Fibroblast of skin of right quadriceps (primary cell): ENCODE measurements at places on chromosomes 4 and X.

DNA sequence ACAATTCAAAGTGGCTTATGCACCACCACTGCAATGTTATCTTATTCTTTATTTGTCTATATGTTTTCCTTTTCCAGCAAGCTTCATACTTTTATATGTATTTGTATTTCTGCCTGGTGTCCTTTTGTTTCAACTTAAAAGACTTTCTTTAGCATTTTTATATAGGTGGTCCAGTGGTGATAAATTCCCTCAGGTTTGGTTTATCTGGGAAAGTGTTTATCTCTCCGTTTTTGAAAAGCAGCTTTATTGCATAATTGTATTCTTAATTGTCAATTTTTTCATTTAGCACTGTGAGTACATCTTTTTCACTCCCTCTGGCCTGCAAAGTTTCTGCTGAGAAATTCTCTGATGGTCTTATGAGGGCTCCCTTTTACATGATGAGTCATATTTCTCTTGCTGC lies 479.0 kb upstream of the GRID2 start:
- no peak for DNase-seq

DNA sequence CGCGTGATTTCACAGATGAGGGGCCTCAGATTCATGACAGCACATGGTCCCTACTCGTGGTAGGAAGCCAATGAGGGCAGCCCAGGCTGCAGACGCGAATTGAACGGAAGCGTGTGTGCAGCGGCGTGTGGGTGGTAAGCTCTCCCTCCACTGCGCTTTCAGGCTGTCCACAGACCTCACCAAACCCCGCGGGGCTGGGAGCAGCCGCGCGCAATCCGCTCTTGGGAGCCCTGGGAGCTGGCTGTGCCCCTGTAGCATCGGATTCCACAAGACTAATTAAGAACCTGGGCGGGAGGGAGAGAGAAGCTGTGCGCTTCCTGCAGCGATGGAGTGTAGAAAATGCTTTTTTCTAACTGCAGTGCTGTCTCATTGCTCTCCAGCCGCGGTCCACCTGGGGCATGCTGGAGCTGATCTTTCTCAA lies 134.9 kb downstream of the STOX2 start:
- peak; percentile 11 for DNase-seq

DNA sequence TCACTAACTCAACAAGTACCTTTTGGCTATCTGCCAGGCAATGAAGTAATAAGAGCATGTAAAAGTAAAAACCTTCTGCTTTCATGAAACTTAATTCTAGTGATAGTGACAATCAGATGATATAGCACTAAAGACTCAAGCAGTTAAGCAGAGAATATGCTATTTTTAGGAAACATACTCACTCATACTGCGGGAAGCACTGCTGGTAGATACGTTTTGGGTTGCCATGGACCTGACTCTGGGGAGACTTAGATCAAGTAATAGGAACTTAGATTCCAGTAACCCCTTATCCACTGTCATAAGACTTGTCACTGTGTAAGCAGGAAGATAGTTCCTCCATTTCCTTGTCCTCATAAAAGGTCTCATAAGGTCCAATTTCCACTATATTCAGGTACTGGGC lies 386.3 kb downstream of the DMD start:
- DNase-seq: no peak

DNA sequence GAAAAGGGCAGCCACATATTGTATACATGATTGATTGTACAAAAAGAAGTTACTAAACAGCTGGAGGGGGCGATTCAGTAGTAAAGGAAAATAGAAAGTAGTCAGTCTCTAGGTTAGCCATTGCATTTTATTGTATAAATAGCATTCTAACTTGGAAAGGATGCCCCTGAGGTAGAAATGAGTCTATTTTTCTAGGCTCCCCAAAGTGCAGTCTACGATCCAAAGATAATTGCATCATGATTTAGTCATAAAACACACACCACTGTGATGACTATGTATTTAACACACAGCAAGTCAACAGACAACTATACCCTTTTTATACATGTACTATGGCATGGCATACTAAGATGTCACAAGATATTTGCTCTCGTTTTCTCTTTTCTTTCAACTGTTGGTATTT lies 204.9 kb downstream of the APBB2 start:
- peak; percentile 70 for DNase-seq

- DNase-seq: no peak
Observed at GRCh38 chr4:48490680-48491513, 845 bp downstream of the ZAR1 start.

- peak; percentile 70 for DNase-seq
Observed at GRCh38 chr4:94766856-94767255, 9.1 kb downstream of the BMPR1B start.

GRCh38 chr4:169154121-169154520 lies 116.6 kb downstream of the SH3RF1 start:
- no peak for DNase-seq

DNA sequence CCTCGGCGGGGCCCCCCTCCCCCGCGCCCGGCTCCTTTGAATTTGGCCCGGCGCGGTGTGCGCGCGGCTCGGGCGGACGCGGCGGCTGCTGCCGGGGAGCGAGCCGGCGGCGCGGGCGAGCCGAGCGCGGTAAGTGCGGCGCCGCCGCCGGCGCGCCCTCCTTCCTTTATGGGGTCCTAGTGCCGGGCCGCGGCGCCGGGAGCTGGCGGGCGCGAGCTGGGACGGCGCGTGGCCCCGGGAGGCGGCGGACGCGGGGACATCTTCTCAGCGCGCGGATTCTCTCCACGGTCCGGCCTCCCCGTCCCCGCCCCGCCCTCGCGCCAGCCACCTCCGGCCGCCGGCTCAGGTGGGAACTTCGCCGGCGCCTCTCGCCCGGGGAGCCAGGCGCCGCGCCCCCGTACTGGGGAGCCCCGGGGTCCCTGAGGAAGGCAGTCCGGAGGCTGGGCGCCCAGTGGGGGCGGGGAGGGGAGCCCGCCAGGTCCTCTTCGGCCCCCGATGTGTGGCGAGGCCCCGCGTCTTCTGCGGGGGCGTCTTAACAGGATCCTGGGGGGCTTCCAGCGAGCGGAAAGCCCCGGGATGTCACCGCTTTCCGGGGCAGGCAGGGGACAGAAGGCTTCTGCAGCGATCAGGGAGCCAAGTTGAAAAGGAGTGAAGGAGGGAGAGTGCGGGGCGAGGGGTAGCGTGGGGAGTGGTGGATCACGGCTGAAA lies 98.4 kb upstream of the TENM3 start:
- DNase-seq: no peak

- peak; percentile 91 for DNase-seq
Observed at GRCh38 chr4:81631958-81632441, 160.3 kb upstream of the RASGEF1B start.

GRCh38 chr4:170139764-170140163 lies 50.0 kb upstream of the AADAT start:
- DNase-seq: peak; percentile 62

DNA sequence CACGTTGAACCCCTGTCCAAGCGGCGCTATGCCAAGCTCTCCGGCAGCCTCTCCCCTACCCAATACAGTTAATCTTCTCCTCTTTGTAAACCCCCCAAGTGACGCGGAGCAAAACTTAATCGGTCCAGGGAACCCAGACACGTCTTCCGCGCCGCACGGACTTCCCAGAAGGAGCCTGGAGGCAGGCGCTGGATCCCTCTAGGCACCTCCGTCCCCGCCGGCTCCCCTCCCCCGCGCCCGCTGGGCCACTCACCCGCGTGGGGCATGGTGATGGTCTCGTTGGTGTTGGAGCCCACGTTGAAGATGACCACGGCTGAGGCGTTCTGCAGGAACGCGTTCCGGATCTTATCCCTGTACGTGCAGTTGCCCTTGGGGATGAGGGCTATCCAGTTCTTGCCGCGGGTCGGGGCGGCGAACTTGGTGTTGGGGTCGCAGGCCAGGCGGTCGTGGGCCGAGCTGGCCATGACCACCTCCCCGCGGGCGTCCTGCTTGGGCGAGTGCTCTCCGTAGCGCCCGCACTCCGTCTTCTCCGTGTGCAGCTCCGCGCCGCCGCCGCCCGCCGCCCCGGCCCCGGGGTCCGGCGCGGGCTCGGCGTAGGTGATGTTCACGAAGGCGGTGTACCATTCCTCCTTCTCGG lies 1.1 kb downstream of the RNF150 start:
- no peak for DNase-seq

GRCh38 chrX:50075630-50076339 lies 125.0 kb downstream of the AKAP4 start:
- no peak for DNase-seq

DNA sequence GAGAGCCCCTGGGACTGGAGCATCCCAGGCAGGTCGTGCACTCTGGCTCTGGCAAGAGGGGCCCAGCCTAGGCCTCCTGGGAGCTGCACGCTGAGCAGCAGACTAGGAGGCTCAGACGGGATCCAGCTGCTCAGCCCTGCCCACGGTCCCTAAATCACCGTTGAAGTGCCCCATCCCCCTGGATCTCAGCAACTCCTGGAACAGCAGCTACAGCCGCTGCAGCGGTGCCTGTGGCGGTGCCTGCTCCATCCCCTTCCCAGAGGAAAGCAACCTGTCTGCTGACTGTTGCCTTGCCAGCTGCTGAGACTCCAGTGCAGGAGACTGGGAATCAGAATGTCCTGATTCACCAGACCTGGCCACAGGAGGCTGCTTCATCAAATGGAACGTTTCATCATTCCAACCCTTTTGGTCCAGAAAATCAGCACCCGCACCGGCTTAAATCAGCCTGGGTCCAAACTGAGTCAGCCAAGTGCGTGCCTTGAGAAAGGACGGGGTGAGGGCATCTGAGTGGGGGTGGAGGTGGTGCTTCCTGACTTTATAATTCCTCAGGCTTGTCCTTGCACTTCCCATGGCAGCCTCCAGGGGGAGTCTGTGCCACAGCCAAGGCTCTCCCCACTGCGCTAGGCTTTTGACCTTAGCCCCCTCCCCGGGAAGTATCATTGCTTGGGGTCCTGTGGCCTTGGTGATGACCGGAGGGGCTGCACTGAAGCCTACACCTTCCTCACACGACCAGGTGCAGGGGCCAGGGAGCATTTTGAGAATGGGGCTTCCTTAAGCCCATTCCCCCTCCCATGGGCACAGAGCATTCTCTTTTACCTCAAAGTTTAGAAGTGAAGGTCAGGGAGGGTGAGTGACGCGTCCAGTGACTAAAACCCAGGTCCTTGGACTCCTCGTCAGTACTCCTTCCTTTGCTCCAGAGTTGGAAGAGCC lies 6.5 kb downstream of the ZNF185 start:
- DNase-seq: peak; percentile 61

DNA sequence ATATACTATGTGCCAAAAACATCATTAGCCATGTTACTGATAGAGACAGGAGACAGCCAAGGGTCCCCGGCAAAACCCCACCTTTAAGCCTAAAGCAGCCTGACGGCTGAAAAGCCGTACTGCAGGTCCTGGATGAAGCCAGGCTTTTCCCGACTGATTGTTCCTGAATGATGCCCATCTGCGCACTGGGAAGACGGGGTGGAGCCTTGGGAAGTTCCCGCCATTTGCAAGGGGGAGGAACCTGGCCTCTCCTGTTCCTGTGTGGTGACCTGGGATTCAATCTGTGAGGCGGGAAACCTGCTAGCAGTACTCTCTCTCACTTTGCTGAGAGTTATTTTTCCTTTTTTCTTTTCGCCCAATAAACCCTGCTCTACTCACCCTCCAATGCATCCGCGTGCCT lies 15.1 kb upstream of the CAMK2D start:
- DNase-seq: no peak

GRCh38 chrX:85930099-85930498 lies 117.3 kb downstream of the CHM start:
- no peak for DNase-seq

GRCh38 chrX:130575831-130576389 lies 174.1 kb downstream of the RBMX2 start:
- DNase-seq: no peak

GRCh38 chr4:141023051-141023450 lies 110.2 kb downstream of the RNF150 start:
- DNase-seq: no peak

GRCh38 chrX:74465424-74465823 lies 44.1 kb downstream of the SLC16A2 start:
- peak; percentile 10 for DNase-seq

DNA sequence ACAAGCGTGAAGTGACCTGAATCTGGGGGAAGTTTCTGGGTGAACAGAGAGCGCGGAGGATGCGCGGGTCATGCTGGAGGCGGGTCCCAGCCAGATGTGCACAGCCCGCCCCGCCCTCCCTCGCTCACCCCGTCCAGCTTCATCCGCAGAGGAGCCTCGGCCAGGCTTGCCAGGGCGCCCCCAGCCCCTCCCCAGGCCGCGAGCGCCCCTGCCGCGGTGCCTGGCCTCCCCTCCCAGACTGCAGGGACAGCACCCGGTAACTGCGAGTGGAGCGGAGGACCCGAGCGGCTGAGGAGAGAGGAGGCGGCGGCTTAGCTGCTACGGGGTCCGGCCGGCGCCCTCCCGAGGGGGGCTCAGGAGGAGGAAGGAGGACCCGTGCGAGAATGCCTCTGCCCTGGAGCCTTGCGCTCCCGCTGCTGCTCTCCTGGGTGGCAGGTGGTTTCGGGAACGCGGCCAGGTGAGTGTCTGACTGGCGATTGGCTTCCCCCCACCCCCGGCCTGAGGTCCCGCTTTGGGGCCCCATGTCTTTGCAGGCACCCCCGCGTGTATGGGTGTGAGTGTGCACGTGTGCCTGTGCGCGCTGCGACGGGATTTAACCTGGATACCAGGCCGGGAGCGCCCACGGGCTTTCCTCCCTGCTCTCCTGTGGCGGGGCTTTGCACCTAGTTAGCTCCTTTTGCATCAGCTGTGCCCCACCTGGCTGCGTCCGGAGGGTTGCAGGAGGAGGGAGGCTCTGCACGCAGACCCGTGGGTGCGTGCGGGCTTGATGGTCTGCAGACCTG lies at the start of gene EGFL6:
Gene EGFL6 (plus strand): TSS at position 123 of the 782 bp plus-strand sequence. CDS start 261 bp downstream, at position 384.
- no peak for DNase-seq

DNA sequence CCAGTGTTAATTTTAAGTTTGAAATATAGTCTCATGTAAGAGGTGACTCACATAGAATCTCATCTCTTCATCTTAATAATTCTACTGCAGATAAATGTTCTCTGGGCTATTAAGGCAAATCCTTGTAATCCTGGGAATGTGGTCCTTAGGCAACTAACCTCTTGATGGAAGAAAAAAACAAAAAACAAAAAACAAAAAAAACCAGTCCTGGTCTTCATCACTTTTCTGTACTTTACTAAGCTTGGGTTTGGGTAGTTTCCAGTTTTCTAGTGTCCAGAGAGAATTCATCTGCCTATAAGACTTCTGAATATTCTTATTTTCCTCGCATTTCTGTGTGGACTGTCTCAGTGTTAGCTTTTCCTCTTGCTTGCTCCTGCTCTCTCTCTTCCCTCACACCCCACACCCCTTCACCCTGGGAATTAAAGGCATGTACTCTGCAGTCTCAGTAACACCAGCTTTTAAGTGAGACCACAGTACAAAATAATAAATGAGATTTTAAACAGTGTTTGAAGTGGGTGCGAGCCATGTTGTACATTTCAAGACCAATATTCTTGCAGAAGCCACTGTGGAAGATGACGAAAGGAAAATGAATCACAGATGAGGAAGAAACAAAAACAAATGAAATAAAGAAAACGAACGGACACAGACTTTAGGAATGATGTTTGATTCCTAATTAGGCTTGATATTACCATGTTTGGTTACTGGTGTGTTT lies 51.7 kb downstream of the HAND2 start:
- DNase-seq: peak; percentile 62
